ENCODE measurements at places on chromosomes 11 and 22. TPM values are rescaled to one million over a fixed set of nuclear protein-coding genes. Genes with fewer than 3 reads are reported as not detected.

The CYB561A3 gene
- polyA plus RNA-seq = 17.3 TPM

GRCh38 chr11:126311401-126312291 is 7.8 kb downstream of the DCPS start:
- DNase-seq = no peak
- H3K4me3 ChIP-seq = no peak overlapping the region
- no peak overlapping the region for H3K27ac ChIP-seq
- no peaks in the 10 kb centered on the region for H3K27me3 ChIP-seq
- H3K36me3 ChIP-seq = peaks cover 17% of the 10 kb centered on the region

DNA sequence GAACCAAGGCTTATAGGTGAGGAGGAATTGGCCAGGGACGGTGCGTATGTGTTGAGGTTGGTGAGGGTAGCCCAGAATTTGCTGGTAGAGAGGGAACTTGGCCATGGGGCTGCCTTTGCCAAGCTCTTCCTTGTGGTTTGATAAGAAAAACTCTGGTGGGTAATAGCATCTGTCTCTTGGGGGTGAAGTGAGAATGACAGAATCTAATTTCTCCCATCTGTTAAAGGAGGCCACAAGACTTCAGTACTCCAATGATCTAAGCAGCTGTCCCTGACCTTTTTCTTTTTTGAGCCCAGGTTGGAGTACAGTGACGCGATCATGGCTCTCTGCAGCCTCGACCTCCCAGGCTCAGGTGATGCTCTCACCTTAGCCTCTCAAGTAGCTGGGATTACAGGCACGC is 36.0 kb upstream of the PICK1 start:
- H3K4me3 ChIP-seq = no peak overlapping the region
- DNase-seq = no peak
- peaks cover 36% of the 10 kb centered on the region for H3K4me1 ChIP-seq
- H3K36me3 ChIP-seq = no peaks in the 10 kb centered on the region

- H3K27ac ChIP-seq = no peak overlapping the region
- peaks cover 1% of the 10 kb centered on the region for H3K36me3 ChIP-seq
- DNase-seq = no peak
- no peaks in the 10 kb centered on the region for H3K27me3 ChIP-seq
Measured at GRCh38 chr22:47002692-47003091, 240.2 kb downstream of the TBC1D22A start.

GRCh38 chr11:665062-665703 is 28.1 kb downstream of the DRD4 start:
- DNase-seq = peak; percentile 86
- H3K27ac ChIP-seq = peak overlapping the region; percentile 37
- H3K4me1 ChIP-seq = peaks cover 10% of the 10 kb centered on the region
- no peaks in the 10 kb centered on the region for H3K27me3 ChIP-seq
- H3K4me3 ChIP-seq = no peak overlapping the region

GRCh38 chr11:36116161-36116560 is 172.3 kb downstream of the LDLRAD3 start:
- H3K4me1 ChIP-seq = peaks cover under 1% of the 10 kb centered on the region
- no peak overlapping the region for H3K27ac ChIP-seq
- peaks cover 35% of the 10 kb centered on the region for H3K36me3 ChIP-seq
- H3K27me3 ChIP-seq = no peaks in the 10 kb centered on the region

- no peaks in the 10 kb centered on the region for H3K4me1 ChIP-seq
- H3K4me3 ChIP-seq = no peak overlapping the region
- no peaks in the 10 kb centered on the region for H3K27me3 ChIP-seq
- DNase-seq = peak; percentile 24
- H3K36me3 ChIP-seq = no peaks in the 10 kb centered on the region
- H3K27ac ChIP-seq = no peak overlapping the region
Measured at GRCh38 chr11:96875712-96876111, 485.9 kb downstream of the JRKL start.

DNA sequence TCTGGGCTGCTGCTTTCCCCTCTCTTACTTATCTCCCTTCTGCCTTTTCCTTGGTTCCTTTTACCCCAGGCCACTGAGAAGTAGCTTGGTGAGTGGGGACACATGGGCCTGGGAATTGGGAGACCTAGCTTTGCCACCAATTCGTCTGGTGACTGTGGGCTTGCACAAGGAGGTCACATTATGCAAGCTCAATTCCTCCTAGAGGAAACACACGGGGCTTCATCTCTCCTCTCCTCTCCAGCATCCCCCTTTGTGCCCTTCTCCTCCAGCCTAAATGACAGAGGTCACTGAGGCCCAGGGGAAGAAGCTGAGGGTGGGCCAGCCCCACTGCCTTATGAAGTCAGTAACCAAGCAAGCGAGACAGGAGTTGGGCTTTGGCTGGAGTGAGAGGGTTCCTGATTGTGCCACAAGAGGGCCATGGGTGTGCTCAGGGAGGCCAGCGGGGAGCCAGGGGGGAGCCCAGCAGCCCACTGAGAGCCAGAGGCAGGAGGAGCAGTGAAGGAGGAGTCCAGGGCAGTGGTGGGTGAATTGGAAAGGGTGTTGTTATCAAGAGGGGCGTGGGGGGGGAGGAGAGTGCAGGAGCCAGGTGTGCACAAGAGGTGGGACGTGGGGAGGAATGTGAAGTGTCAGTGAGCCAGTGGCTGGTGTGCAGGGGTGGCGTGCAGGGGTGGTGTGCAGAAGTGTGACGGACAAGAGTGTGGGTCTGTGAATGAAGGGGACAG is 2.0 kb downstream of the CLCF1 start:
- no peak overlapping the region for H3K27ac ChIP-seq
- no peak for DNase-seq
- H3K4me1 ChIP-seq = peaks cover 63% of the 10 kb centered on the region
- peaks cover 36% of the 10 kb centered on the region for H3K27me3 ChIP-seq
- no peaks in the 10 kb centered on the region for H3K36me3 ChIP-seq

- H3K4me1 ChIP-seq = peaks cover 3% of the 10 kb centered on the region
- no peaks in the 10 kb centered on the region for H3K27me3 ChIP-seq
- no peaks in the 10 kb centered on the region for H3K36me3 ChIP-seq
- no peak overlapping the region for H3K27ac ChIP-seq
Measured at GRCh38 chr22:19419086-19419463, 12.5 kb downstream of the HIRA start.

DNA sequence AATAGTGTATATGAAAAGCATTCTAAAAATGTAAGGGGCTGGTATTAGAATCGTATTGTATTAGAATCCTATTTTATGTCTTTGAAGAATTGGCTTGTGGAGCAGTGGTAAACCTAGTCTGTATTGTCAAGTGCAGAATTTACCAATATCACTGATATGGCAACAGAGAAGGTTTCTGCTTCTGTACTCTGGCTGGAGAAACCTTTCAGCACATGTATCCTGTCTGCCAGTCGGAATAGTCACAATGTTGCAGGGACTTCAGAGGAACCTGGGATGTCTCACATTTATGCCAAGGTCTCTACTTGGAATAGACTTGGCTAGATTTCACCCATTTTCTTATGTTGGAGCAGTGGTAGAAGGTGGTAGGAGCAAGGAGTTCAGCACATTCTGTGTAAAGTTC is 4.4 kb downstream of the MTMR3 start:
- no peak overlapping the region for H3K27ac ChIP-seq
- H3K36me3 ChIP-seq = no peaks in the 10 kb centered on the region
- DNase-seq = no peak

DNA sequence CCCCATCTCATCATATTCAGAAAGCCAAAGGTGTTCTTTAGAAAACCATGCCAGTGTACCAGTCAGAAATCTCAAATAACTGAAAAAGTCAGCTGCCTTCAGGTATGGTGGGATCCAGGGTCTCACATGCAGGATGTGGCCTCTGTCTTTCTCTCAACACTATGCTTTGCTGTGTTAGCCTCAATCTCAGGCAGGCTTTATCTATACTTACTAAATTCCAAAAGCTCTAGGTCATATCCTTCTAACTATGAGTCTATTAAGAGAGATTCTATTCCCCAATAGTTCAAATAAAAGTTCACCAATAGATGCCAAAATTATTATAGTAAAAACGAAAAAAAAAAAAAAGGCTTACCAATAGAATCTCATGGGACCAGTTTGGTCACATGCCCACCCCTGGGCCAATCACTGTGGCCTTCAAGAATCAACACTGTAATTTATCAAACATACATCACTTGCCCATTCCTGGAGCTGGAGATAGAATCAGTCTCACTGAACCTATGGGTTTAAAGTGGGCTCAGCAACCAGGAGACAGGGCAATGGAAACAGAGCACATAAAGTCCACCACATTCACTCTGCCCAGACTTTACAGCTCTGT is 38.0 kb upstream of the APLNR start:
- H3K36me3 ChIP-seq = no peaks in the 10 kb centered on the region
- H3K27me3 ChIP-seq = no peaks in the 10 kb centered on the region
- H3K27ac ChIP-seq = peak overlapping the region; percentile 57
- peaks cover 21% of the 10 kb centered on the region for H3K4me1 ChIP-seq
- DNase-seq = no peak

DNA sequence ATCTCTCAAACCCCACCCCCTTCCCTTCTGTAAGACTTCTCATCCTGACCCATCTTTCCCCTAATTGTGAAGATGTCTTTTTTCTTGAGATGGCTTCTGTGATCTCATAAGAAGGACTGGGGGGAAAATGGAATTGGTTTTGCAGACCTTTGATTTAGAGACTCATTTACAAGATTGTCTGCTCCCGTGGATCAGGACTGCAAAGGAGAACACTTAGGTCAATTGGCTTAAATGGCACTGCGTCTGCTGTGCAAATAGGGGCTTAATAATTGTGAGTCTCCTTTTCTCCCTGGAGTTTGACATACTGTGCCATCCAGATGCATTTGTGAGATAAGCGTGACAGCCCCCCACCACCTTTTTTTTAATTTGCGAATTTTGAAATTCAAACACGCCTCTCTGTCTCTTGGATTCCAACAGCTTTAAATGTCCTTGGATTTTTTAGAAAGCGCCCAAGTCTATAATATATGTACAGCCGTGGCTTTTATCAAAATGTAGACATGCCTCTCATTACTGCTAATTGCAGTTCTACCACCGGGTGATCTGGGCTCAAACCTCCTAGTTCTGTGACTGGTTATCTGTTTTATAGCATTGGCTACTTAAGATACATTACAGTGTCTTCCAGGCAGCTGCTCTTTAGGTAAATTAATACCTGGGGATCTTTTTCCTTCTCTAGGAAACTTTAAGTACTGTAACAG is 150.0 kb downstream of the DBX1 start:
- peaks cover 7% of the 10 kb centered on the region for H3K4me1 ChIP-seq
- H3K27me3 ChIP-seq = no peaks in the 10 kb centered on the region
- DNase-seq = no peak
- no peaks in the 10 kb centered on the region for H3K36me3 ChIP-seq
- H3K4me3 ChIP-seq = no peak overlapping the region
- H3K27ac ChIP-seq = no peak overlapping the region

- H3K4me3 ChIP-seq = no peak within 1 kb of the TSS
- no peaks in the 10 kb centered on the region for H3K27me3 ChIP-seq
- peak; percentile 27 for DNase-seq
- no peak within 1 kb of the TSS for H3K27ac ChIP-seq
- H3K36me3 ChIP-seq = no peaks in the 10 kb centered on the region
- H3K4me1 ChIP-seq = no peaks in the 10 kb centered on the region
Measured at GRCh38 chr11:4697585-4697984, at the start of gene OR51E2. OR51E2 (minus strand) TSS chr11:4697853; CDS start chr11:4682711, 15,142 bp downstream.

- H3K4me1 ChIP-seq = peaks cover 19% of the 10 kb centered on the region
- no peaks in the 10 kb centered on the region for H3K36me3 ChIP-seq
- H3K27me3 ChIP-seq = peaks cover 29% of the 10 kb centered on the region
- no peak for DNase-seq
Measured at GRCh38 chr11:107857550-107858216, 904 bp downstream of the SLC35F2 start.

DNA sequence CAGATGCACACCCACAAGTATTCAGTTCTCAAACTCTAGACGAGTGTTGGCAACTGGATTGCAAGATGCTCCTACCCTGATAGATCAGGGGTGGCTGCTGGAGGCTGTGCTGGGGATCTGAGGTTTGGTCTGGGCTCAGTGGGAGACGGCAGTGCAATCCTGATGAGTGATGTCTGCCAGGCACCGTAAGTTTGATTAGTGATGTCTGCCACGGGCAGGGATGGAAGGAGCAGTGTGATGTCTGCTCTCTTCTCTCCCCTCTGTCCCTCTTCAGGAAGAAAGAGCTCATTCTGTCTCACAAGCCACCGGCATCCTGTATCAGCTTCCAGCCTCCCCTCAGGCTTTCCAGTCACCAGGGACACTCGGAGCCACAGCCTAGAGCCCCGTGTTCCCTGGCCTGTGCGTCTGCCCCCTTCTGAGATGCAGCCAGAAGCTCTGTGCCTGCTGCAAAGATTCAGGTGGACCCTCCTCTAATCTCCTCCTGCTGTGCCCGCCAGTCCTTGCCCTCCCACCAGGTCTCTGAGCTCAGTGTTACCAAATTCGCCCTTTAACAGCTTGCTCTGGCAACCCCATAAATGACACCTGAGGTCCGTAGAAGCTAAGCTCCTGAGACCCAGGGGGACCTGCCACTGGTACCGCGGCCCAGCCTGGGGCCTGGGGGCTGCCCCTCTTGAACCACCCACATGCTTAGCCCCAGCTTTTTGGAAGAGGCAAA is 19.9 kb downstream of the TP53I11 start:
- no peak overlapping the region for H3K4me3 ChIP-seq
- no peak for DNase-seq
- H3K4me1 ChIP-seq = peaks cover 8% of the 10 kb centered on the region
- H3K36me3 ChIP-seq = peaks cover 18% of the 10 kb centered on the region
- H3K27ac ChIP-seq = no peak overlapping the region

DNA sequence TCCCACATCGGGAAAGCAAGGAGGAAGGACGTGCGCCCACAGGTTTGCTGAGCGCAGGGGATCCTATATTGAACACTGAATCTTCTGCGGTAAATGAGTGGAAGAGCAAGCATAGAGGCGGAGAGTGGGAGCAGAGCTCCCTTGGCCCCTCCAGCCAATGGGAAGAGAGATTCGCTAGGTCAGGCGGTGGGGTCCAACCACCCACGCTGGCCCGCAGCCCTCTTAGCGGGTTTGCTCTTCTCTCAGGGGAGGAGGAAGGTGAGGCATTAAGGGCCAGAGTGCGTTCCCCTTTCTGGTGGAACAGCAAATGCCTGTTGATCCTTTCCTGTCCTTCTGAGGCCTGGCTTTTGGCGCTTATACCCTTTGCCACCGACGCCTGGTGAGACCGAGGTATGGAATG is 10.6 kb downstream of the NLRP14 start:
- no peaks in the 10 kb centered on the region for H3K36me3 ChIP-seq
- no peaks in the 10 kb centered on the region for H3K27me3 ChIP-seq
- no peaks in the 10 kb centered on the region for H3K4me1 ChIP-seq
- no peak overlapping the region for H3K27ac ChIP-seq

- no peak overlapping the region for H3K4me3 ChIP-seq
- DNase-seq = no peak
- no peaks in the 10 kb centered on the region for H3K4me1 ChIP-seq
- no peak overlapping the region for H3K27ac ChIP-seq
- H3K36me3 ChIP-seq = no peaks in the 10 kb centered on the region
- H3K27me3 ChIP-seq = no peaks in the 10 kb centered on the region
Measured at GRCh38 chr11:109762546-109762945, 330.6 kb upstream of the ZC3H12C start.

DNA sequence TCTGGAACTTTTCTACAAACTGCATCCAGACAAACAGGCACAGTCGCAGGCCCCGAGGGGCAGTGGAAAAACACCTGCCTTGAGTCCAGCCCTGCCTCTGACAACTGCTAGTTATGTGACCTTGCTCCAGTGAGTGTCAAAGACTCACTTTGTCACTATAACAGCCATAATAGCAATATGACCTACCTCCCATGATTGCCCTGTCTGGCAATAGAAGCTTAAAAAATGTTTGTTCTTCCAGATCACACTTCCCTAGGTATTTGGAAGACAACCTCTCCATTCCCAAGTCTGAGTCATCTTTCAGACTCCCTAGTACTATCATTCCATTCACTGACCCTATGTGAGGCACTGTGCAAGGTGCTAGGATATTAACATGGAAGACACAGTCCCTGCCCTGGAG is 74.5 kb downstream of the RPL27A start:
- peaks cover 3% of the 10 kb centered on the region for H3K36me3 ChIP-seq
- no peak for DNase-seq
- H3K27ac ChIP-seq = peak overlapping the region; percentile 56
- H3K4me1 ChIP-seq = peaks cover 55% of the 10 kb centered on the region
- H3K27me3 ChIP-seq = no peaks in the 10 kb centered on the region
- H3K4me3 ChIP-seq = no peak overlapping the region
